ENCODE measurements at places on chromosomes 6 and 20.

GRCh38 chr6:7758456-7758855 lies 32.6 kb downstream of the BMP6 start:
- DNase-seq = no peak

- no peak for DNase-seq
Measured at GRCh38 chr6:27568226-27568897, 95.5 kb upstream of the ZNF184 start.

DNA sequence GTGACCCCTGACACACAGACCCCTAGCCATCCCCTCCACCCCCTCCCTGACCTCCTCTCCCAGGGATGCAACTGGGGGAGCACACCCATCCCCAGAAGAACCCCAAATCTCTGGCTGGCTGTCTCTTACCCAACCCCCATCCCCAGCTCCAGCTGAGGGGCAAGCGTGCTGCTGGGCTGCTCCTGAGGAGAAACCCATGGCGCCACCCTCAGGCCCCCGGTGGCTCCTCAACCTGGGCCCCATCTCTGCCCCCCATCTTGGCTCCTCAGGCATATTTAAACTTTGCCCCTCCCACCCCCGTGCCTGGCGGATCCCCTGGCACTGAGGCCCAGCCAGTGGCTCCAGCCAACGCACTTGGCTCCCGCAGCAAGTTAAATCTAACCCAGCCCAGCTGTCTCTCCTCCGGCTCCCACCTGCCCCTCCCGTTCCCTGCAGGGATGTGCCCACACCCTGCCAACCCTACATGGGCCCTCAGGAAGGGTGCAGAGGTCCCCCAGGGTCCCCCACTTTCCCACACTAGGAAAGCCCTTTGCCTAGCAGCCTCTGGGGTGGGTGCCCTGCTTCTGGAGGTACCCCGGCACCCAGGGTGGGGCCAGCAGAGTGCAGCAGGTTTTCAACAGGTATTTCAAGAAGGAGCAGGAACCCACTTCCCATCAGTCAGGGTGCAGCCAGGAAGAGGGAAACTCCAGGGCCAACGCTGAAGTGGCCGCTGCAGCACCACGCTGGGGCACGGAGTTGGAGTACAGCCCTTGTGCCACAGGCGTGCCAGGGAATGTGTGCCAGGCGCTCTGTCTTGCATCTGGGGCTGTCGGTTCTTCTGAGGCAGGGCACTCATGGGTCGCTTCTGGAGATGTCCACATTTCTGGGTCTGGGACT lies 5.3 kb upstream of the OSBPL2 start:
- DNase-seq = no peak

GRCh38 chr6:153214436-153214835 lies 83.4 kb upstream of the RGS17 start:
- no peak for DNase-seq

DNA sequence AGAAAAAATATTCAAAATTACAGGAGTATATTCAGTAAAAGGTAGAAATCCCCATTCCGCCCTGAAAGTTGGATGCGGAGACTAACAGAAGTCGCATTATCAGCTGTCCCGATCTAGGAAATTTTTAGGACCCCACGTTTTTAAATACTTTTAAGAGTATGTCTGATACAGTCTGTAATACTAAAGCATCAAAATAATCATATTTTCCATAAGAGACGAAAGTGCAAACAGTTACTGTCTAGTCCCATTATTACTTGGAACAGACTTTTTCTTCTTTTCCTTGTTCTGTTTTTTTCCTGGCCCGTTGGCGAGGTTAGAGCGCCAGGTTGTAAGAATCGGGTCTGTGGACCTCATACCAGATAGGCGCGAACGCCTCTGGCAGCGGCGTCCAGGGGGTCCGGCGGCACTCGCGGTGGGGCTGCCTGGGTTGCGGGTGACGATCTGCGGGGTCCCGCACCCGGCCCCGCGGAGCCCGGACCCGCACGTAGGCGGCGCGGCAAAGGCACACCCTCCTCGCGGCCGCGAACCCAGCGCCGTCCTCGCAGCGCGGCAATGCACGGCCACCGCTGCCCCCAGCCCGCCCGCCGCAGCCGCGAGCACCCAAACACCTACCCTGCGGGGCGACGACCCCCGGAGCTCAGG lies 460 bp downstream of the PLAGL1 start:
- no peak for DNase-seq

- DNase-seq = no peak
Measured at GRCh38 chr20:59160389-59161115, 3.1 kb upstream of the ZNF831 start.

GRCh38 chr20:32594204-32594603 lies 9.1 kb upstream of the NOL4L start:
- DNase-seq = no peak

DNA sequence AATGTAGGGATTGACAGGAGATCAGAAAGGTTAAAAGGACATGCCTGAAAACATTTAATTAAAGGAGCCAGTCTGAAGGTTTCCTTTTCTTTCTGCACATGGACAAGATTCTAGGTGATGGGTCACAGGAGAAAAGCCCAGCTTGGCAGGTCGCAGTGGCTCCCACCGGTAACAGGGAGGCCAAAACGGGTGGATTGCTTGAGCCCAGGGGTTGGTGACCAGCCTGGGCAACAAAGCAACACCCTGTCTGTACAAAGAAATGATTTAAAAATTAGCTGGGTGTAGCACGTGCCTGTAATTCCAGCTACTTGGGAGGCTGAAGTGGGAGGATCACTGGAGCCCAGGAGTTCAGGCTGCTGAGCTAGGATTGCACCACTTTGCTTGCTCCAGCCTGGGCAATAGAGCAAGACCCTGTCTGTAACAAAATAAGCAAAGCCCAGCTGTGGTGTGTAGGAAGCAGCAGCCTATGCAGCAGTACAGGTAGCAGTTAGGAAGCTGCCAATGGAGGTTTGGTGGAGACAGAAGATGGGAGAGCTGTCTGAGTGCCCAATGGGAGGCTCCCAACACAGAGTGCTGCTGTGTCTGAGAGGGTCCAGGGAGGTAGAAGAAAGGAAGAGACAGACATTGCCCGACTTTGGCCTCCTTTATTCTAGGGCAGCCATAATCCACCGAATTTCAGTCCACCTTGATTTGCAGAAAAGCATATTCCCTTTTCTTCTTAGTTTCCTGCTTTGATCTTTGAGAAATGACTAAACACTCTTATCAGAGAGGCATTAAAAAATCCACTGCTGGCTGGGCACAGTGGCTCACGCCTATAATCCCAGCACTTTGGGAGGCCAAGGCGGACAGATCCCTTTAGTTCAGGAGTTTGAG lies 7.1 kb upstream of the AP5S1 start:
- DNase-seq = no peak

DNA sequence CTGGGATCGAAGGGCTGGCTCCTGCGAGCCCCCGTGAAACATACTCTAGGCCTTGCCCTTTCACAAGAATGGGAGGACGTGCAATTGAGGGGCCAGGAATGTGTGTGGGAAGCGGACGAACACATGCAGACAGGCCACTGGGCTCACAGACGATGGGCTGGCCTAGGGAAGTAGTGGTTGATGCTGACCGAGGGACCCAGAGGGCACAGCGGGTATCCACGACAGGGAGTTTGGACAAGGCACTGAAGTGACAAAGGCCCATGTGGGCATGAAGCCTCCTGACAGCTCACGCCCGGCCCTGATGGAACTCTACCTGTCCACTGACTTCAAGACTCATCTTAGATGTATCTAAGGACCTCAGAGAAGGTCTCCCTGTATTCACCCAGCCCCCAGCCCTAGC lies 52.2 kb downstream of the MYH7B start:
- DNase-seq = no peak

DNA sequence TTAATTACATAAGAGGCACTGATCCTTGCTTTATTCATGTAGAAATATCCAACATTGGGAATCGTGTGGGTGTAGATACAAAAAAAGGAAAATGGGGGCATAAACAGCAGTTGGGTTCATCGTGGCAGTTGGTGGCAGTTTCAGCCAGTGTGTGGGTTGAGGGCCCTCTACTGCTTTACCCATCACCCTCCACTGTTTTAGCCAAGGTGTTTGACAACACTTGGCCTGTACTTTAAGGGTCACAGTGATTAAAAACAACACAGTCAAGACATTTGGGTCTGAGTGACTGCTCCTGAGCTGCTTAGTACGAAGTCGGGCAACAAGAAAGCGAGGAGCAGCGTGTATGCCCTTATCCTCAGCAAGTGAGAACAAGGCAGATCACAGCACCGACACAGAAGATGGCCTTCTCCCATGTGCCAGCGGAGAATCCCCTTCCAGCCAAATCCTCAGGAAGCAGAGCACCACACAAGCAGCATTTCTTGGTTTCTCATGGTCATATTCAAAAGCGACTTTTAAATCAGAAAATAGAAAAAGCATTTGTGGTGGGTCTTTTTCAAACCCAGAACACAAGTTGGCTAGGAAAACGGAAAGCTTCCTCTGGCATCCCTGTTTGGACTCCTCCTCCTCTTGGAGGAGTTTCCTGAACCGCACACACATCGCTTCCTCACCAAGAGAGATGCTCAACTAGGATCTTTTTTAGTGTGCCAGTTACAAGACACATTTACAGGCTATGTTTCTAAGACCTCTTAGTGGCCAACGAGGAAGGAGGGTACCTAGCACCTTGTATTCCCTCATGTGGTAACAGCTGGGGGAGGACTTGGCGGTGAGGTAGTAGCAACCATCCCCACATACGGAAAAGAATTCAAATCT lies 23.5 kb downstream of the EIF2S2 start:
- DNase-seq = no peak

GRCh38 chr20:23541330-23541729 lies 27.0 kb downstream of the CST9L start:
- no peak for DNase-seq

DNA sequence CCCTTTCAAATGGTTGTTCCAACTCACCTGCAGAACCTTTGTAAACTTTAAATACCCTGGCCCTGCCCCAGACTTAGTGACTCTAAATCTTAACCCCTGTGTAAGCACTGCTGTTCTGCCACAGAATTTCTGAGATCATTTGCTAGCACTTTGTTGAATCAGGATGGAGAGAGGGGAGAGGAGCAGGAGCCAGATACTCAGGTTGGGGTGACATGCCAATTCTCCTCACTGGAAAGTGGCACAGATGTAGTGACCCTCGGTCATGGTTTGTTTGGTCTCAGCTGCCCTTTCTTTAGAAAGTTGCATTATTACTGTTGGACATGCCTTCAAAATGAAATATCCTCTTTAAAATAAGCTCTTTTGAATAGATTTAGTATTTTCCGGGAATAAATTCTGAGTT lies 168.0 kb downstream of the ZFAND3 start:
- DNase-seq = no peak

DNA sequence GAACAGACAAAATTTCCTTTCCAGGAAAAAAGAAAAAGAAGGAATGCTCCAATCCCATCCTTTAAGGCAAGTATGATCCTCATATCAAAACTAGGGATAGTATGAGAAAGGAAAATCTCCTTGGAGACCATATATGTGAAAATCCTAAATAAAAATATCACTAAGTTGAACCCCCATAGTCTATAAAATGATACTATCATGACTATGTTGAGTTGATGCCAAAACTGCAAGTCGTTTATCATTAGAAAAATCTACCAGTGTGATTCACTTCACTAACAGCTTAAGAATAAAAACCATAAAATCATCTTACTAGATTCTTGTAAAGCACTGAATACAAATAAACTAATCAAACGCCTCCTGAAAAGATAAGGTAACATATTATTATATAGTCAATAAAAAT lies 76.6 kb upstream of the STXBP5 start:
- no peak for DNase-seq

DNA sequence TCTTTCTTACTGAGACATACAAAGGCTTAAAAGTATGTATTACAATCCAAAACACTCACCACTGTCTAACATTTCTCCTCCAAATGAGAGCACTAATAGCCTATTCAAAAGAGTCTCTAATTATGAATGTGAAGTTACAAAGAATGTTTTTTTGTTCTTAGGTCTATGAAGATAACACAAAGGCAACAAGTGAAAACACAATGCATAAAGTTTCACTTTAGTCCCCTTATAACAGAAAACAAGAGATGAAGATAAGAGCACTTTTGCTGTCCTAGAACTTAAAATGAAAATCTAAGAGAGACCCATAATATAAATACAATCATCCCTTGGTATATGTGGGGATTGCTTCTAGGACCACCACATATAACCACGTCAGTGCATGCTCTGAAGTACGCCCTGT lies 25.6 kb downstream of the ITCH start:
- DNase-seq = no peak

- DNase-seq = no peak
Measured at GRCh38 chr6:156780962-156781853, 4.0 kb downstream of the ARID1B start.

DNA sequence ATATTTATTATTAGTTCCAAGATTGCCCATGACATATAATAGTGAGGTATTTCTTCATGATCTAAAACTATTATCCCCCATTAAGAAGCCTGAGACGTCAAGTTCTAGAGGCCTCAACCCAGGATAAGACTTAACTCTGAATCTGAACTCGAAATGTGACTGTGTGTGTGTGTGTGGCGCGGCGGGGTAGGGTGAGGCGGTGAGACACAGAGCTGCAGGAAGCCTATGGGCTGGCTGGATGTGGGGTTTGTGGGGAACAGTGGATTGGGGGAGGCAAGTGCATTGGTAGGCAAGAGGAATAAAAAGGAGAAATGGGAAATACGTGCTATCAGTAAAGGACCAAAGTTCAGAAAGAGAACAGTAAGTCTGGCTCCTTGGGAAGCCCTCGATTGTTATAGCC lies 66.5 kb upstream of the RNF146 start:
- DNase-seq = no peak

DNA sequence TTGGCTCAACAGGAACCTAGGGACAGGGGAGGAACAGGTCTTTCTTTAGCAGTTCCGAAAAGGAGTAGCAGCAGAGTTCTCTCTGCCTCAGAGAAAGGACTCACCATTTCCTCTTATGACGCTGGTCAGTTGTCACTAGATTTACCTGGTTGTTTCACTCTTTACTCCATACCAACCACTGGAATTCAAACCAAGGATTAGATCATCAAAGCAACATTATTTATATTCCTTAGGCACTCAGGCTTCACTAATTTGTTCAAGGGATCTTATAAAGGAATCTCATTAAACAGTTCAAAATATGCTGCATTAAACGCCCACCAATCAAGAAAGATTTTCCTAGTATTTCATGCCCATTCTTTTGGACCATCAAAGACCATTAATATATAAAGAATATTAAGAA lies 1129.5 kb upstream of the MAP3K7 start:
- DNase-seq = no peak

GRCh38 chr20:2137552-2138201 lies 36.0 kb downstream of the STK35 start:
- DNase-seq = no peak

- DNase-seq = no peak
Measured at GRCh38 chr6:155187106-155187505, 76.7 kb upstream of the CLDN20 start.

DNA sequence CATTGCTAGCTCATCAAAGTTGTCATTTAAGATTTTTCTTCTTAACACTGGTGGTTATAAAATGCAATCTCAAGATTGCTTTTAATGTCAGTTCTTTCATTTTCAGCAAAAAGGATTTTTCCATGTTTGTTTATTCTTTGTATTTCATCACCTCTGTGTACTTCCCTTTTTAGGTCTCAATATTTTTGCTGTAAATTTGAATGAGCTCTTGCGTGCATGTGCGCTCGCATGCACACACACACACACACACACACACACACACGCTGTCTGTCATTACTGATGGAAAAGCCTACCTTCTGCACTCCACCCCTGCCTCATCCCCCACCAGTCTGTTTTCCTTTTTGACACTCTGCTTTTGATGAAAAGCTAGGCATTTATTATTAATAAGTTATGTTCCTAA lies 85.3 kb upstream of the FYN start:
- no peak for DNase-seq

- DNase-seq = no peak
Measured at GRCh38 chr6:148250975-148251685, 91.5 kb upstream of the SASH1 start.

- no peak for DNase-seq
Measured at GRCh38 chr6:21844120-21844917, 250.8 kb downstream of the SOX4 start.
